ENCODE measurements at places on chromosomes 12 and 14. TPM values are rescaled to one million over a fixed set of nuclear protein-coding genes. Genes with fewer than 3 reads are reported as not detected.
A peak's percentile ranks its signal among the peaks of the same experiment; 100 is the strongest.

GRCh38 chr12:99522456-99522855 is 125.1 kb upstream of the GARIN6 start:
- DNase-seq = no peak

GRCh38 chr12:19373586-19373985 is 65.7 kb upstream of the AEBP2 start:
- no peak for DNase-seq

The NEUROD4 gene
- polyA plus RNA-seq = not detected

- peak; percentile 63 for DNase-seq
These were observed 74.7 kb downstream of the PRORP start for GRCh38 chr14:35197015-35197414.

The XRCC3 gene
- polyA plus RNA-seq = 4.9 TPM

DNA sequence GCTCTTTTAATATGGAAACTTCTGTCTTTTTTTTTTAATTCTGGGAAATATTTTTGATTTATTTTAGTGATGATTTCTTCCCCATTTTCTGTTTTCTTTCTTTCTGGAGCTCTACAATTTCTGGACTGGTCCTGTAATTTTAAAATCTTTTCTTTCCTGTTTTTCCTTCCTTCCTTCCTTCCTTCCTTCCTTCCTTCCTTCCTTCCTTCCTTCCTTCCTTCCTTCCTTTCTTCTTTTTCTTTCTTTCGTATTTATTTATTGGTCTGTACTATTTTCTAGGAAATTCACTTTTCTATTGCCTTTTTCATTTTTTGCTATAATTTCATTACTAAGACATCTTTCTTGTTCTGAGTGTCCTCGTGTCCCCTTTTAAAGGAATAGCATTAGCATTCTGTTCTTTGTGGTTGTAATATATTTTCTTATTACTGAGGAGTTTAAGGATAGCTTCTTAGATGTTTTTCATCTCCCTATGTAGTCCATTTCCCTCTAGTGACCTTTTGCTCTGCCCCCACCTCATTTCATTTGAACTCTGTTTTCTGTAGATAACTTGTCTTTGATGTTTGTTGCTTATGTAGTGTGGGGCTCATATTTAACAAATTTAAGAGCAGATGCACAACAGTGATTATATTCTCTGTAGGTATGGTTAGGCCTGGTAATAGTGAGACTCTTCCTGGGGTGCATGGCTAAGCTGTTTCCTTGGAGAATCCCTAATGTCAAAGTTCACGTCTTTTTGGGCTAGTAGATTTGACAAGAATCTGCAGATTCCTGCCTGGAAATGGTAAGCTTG is 38.0 kb downstream of the TBC1D15 start:
- DNase-seq = no peak

GRCh38 chr14:97791906-97792305 is 994.7 kb downstream of the VRK1 start:
- DNase-seq = no peak

DNA sequence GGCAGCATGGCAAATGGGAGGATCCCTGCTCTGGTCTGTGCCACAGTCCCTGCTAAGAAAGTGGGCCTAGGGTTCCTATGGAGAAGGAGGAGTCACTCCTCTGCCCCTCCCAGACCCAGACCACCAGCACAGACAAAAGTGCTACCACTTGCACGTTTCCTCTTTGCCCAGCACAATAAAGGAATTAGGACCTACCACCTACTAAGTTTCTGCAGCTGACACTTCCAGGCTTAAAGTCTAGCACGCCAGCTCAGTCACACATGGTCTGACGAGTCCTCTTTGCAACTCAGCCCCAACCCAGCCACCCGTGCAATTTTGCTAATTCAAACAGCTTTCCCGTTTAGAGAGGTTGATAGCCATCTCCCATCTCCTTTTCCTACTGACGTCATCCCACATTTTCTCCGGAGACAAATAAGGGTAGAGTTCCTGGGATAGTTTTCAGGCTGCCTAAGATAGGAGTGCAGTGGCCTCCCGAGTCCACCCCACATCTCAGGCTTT is 66.2 kb upstream of the PTGR2 start:
- DNase-seq = peak; percentile 88

DNA sequence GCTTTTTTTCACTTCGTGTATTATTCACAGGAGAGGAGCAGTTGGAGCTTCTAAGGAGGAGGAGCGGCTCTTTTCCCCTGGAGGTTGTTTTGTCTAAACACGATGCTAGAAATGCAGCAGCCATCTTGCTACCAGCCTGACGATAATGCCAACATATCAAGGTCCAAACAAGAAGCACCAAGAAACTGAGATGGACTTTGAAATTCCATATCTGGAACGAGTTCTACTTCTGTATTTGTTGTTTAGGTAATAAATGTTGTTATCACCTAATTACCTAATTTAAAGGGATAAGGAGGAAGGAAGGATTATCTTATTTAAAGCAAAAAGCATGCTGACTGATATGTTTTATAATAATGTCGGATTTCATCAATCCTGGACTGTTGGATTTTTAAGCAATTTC is 174.4 kb upstream of the TMPO start:
- DNase-seq = no peak
